ENCODE measurements at places on chromosomes 5 and 9.

DNA sequence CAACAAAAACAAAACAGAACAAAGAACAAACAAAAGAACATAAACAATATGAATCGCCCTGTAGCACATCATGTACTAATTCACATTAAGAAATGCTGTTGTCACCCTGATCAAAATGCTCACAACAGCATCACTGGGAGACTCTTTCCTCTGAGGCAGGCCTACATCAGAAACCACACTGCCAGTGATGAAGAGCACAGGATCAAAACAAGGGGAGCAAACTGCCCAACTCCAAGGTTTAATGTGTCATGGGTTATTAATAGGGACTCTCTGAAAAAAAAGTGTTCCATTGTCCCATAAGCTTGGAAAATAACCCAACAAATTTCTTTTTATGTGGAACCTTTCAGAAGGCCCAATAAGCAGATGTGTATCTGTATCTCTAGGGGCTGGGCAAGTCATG is 74.2 kb downstream of the PTPN3 start:
- DNase-seq: no peak
- H3K36me3 ChIP-seq: no peaks in the 10 kb centered on the region
- H3K27me3 ChIP-seq: peaks cover 6% of the 10 kb centered on the region
- peaks cover 33% of the 10 kb centered on the region for H3K4me1 ChIP-seq

DNA sequence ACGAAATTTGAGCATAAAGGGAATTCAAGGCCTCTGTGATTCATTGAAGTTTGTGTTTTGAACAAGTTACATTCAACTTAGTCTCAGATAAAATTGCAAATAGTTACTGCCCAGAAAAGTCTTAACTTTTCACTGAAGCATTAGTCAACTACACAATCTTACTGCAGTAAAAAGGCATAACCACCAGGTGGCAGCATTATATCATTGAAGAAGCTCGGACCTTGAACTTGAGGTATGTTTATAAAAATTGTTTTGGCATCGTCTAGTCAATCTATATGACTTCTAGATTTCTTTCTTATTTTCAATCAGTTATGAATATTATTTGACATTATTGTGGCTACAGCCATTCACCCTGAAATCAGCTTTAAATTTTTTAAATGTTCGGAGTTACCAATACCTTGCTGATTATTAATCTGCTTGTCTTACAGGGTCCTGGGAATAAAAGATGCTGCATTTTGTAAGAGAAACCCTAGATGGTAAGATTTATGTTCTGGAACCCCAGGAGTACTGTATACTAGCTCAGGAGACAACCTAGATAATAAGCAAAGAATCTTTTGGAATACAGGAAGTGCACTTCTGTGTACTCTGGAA is 83.9 kb upstream of the GRAMD2B start:
- no peak overlapping the region for H3K4me3 ChIP-seq
- DNase-seq: no peak
- H3K36me3 ChIP-seq: no peaks in the 10 kb centered on the region
- no peaks in the 10 kb centered on the region for H3K27me3 ChIP-seq
- H3K4me1 ChIP-seq: peaks cover 6% of the 10 kb centered on the region

GRCh38 chr9:106883626-106884190 is 20.7 kb downstream of the ZNF462 start:
- no peak for DNase-seq
- no peaks in the 10 kb centered on the region for H3K36me3 ChIP-seq
- H3K4me3 ChIP-seq: no peak overlapping the region
- peaks cover 55% of the 10 kb centered on the region for H3K4me1 ChIP-seq

- H3K27me3 ChIP-seq: no peaks in the 10 kb centered on the region
- H3K4me3 ChIP-seq: no peak overlapping the region
- H3K36me3 ChIP-seq: no peaks in the 10 kb centered on the region
- no peak overlapping the region for H3K27ac ChIP-seq
- no peak for DNase-seq
Measured at GRCh38 chr5:79261897-79262296, 26.0 kb downstream of the JMY start.

DNA sequence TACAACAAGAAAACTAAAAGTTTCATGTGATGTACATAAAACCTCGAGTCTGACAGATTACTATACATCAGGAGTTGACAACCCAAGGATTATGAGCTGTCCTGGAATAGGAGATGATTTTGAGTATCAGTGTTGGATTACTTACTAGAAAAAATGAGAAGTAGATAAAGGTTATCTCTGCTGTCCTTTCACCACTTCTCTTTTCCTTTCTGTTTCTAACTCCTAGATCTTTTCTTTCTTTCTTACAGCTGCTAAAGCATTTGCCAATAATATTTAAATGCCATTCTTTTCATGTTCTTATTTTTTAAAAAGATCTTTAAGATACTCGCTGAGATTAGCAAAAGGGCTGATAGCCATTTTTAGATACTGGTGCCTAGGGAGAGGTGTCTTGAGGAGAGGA is 14.8 kb downstream of the RBM27 start:
- no peaks in the 10 kb centered on the region for H3K27me3 ChIP-seq
- no peak overlapping the region for H3K4me3 ChIP-seq
- no peak for DNase-seq
- H3K27ac ChIP-seq: no peak overlapping the region
- peaks cover 9% of the 10 kb centered on the region for H3K4me1 ChIP-seq

GRCh38 chr5:134100283-134101091 is 14.0 kb upstream of the TCF7 start:
- no peak for DNase-seq
- H3K4me1 ChIP-seq: peaks cover 5% of the 10 kb centered on the region
- H3K27me3 ChIP-seq: peaks cover 4% of the 10 kb centered on the region
- no peak overlapping the region for H3K27ac ChIP-seq

GRCh38 chr5:56522960-56523359 is 289.8 kb upstream of the ANKRD55 start:
- no peaks in the 10 kb centered on the region for H3K36me3 ChIP-seq
- peaks cover 2% of the 10 kb centered on the region for H3K27me3 ChIP-seq
- no peaks in the 10 kb centered on the region for H3K4me1 ChIP-seq

- no peaks in the 10 kb centered on the region for H3K27me3 ChIP-seq
- no peak overlapping the region for H3K27ac ChIP-seq
- DNase-seq: no peak
Measured at GRCh38 chr5:94442991-94443390, 175.4 kb downstream of the KIAA0825 start.

DNA sequence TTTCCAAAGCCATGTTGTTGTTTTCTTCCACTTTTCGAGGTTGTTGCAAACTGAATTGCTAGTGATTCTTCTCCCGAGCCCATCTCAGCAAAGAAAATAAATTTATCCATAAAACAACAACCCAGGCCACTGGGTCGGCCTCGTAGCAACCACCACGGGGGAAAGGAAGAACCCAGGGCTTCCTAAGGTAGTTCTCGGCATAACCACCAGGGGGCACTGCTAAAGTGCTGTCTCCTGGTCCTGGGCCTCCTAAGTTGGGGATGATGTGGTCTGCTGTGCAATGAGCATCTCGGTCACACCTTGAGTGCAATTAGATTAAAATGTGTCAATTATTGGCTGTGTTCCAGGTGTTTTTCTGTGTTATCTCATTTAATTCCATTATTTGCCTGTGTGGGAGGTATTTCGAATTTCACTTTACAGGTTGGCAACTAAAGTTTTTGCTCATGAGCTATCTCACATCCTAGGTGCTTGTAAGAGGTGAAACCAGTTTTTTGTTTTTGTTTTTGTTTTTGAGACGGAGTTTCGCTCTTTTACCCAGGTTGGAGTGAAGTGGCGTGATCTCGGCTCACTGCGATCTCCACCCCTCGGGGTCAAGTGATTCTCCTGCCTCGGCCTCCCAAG is 102.8 kb upstream of the DAP start:
- H3K4me1 ChIP-seq: peaks cover 2% of the 10 kb centered on the region
- peaks cover 6% of the 10 kb centered on the region for H3K27me3 ChIP-seq
- no peak overlapping the region for H3K4me3 ChIP-seq
- H3K27ac ChIP-seq: no peak overlapping the region
- peak; percentile 78 for DNase-seq
- H3K36me3 ChIP-seq: peaks cover 6% of the 10 kb centered on the region

- H3K4me3 ChIP-seq: peak overlapping the region; percentile 97
- peaks cover 19% of the 10 kb centered on the region for H3K4me1 ChIP-seq
- H3K27ac ChIP-seq: peak overlapping the region; percentile 99
- no peak for DNase-seq
- H3K27me3 ChIP-seq: peaks cover 8% of the 10 kb centered on the region
Measured at GRCh38 chr5:57174128-57174889, 450 bp downstream of the GPBP1 start.

DNA sequence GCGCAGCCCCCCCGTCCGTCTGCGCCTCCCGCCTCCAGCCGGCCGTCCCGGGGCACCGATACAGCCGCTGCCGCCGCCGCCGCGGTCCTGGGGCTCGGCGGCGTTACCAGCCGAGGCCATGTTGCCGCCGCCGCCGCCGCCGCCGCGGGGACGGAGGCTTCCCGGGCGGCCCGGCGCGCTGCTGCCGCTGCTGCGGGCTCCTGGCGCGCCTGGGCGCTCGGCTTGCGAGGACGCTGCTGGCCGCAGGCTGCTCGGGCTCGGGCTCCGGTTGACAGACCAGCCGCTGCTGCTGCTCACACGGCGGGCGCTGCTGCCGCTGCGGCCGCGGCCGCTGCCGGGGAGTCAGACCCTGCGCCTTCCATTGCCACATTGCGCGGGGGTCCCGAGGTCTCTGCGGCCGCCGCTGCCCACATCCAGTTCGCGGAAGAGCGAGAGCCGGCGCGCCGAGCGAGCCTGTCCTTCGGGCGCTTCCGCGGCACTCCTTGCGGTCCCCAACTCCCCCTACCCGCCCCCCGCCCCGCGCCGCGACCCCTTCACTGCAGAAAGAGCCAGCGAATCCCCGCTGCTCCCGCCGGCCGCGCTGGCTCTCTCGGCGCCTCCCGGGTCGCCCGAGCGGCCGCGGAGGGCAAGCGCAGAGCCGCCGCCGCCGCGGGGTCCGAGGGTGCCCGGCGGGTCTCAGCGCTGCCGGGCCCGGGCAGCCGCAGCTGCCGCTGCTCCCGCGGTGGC is 8.4 kb downstream of the PTCH1 start:
- H3K27me3 ChIP-seq: peaks cover 26% of the 10 kb centered on the region
- H3K4me1 ChIP-seq: peaks cover 24% of the 10 kb centered on the region
- H3K4me3 ChIP-seq: peak overlapping the region; percentile 100

DNA sequence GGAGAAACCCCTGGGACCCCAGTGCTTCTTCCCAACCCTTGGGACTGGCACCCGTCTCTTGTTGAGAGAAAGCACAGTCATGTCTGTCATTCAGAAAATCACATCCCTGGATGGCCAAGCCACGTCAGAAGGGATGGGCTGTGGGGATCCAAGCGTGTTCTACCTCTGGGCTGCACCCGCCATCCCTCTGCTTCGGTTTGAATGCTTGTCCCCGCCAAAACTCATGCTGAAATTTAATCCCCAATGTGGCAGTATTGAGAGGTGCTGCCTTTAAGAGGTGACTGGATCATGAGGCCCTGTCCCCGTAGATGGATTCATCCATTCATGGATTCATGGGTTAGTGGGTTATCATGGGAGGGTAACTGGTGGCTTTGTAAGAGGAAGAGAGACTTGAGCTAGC is 27.0 kb downstream of the CEL start:
- DNase-seq: no peak
- H3K36me3 ChIP-seq: no peaks in the 10 kb centered on the region
- H3K4me1 ChIP-seq: peaks cover 21% of the 10 kb centered on the region
- no peak overlapping the region for H3K27ac ChIP-seq

DNA sequence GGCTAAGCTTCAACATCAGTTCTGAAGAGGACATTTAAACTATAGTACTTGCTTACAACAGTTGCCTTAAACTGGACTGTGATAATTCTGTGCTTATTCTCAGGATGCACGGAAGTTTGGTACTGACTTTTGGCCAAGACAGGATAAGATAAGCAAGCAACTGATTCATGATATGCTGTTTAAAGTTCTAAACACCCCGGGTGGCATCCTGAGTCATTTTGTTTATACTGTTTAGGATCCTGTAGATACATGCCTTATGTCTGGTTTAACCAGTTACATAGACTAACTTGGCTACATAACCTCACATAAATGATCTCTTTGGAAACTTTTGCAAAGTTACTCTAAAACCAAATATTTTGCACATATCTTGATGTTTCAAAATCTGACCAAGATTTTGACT is 95.9 kb downstream of the CDH9 start:
- no peak overlapping the region for H3K4me3 ChIP-seq
- no peaks in the 10 kb centered on the region for H3K36me3 ChIP-seq
- no peak for DNase-seq
- H3K27ac ChIP-seq: no peak overlapping the region
- H3K27me3 ChIP-seq: peaks cover 2% of the 10 kb centered on the region

DNA sequence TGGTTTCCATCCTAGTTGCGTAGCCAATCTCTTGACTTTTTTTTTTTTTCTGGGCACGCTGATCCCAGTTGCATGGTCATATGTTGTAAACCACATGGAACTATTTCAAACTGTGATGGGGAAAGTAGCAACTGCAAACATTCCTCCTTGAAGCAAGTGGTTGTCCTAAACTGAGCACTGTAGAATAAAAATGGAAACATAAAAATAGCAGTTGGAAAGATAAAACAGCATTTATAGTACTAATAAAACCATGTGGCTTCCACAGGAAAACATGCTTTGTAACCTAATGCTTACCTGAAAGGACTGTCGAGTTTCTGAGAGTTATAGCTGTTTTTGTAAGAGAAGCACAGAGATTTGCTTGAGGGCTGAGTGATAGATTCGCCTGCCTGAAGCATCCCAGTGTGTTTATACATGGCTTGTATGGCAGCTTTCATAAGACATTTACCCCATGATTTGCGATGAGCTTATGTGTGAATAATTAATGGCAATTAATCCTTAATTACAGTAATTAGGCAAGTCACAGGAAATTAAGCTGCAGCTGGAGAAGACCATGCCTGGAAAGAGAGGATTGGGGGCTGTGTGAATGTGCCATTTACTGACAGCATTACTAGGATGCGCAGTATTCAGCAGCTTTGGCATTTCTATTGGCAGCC is 136.5 kb downstream of the PBX3 start:
- peaks cover 43% of the 10 kb centered on the region for H3K4me1 ChIP-seq
- H3K36me3 ChIP-seq: no peaks in the 10 kb centered on the region
- no peak overlapping the region for H3K4me3 ChIP-seq
- peaks cover 2% of the 10 kb centered on the region for H3K27me3 ChIP-seq
- no peak for DNase-seq

- H3K4me3 ChIP-seq: no peak overlapping the region
- H3K4me1 ChIP-seq: peaks cover 12% of the 10 kb centered on the region
- no peak overlapping the region for H3K27ac ChIP-seq
- DNase-seq: no peak
- no peaks in the 10 kb centered on the region for H3K27me3 ChIP-seq
Measured at GRCh38 chr5:61460471-61460870, 128.4 kb downstream of the ZSWIM6 start.

GRCh38 chr5:126143622-126144021 is 279.6 kb upstream of the GRAMD2B start:
- no peaks in the 10 kb centered on the region for H3K36me3 ChIP-seq
- H3K4me3 ChIP-seq: no peak overlapping the region
- DNase-seq: no peak
- no peaks in the 10 kb centered on the region for H3K27me3 ChIP-seq

DNA sequence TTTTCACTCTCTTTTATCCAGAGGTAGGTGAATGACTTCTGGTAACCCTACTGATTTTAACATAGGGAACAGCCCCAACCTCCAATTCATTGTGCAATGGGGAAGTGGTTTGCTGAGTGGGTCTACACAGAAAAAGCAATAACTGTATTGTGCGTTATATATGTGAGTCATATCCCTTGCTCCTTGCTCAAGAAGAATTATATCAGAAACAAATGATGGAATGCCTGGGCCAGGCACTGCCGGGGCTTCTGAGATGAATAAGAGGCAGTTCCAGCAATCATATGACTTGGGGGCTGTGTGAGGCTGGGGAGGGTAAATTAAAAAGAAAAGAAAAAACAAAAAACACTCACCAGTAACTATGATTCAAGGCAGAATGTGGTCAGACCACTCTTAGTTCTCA is 79.2 kb upstream of the ABCA1 start:
- H3K4me1 ChIP-seq: peaks cover 4% of the 10 kb centered on the region
- no peaks in the 10 kb centered on the region for H3K36me3 ChIP-seq

GRCh38 chr9:136091582-136092352 is 3.3 kb downstream of the NACC2 start:
- no peak overlapping the region for H3K4me3 ChIP-seq
- H3K27ac ChIP-seq: no peak overlapping the region
- peaks cover 4% of the 10 kb centered on the region for H3K27me3 ChIP-seq
- peaks cover 6% of the 10 kb centered on the region for H3K4me1 ChIP-seq
- peak; percentile 15 for DNase-seq

All from glutamatergic neuron (in vitro differentiated cells).